ENCODE measurements at places on chromosomes 2 and 18.

DNA sequence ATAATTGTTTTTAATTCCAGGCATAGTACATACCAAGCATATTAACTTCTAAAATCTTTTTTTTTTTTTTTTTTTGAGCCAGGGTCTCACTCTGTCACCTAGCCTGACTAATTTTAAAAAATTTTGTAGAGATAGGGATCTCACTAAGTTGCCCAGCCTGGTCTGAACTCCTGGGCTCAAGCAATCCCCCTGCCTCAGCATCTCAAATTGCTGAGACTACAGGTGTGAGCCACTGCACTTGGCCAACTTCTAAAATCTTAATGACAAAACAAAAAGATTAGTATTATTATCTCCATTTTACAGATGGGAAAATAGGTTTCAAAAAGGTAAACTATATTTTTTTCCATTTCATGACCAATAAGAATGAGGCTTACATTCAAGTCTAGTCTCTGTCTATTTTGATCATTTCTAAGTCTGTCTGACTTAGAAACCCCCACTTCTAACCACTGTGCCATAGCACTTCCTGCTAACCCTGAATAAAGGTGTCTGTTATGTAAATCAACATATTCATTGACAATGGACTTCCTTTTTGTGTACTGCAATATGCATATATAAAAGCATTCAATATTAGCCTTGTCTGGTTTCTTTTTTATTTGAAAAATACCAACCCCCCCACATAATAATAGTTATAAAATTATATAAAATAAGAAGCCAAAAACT, 28.7 kb upstream of the ZEB2 start:
- DNase-seq = no peak

DNA sequence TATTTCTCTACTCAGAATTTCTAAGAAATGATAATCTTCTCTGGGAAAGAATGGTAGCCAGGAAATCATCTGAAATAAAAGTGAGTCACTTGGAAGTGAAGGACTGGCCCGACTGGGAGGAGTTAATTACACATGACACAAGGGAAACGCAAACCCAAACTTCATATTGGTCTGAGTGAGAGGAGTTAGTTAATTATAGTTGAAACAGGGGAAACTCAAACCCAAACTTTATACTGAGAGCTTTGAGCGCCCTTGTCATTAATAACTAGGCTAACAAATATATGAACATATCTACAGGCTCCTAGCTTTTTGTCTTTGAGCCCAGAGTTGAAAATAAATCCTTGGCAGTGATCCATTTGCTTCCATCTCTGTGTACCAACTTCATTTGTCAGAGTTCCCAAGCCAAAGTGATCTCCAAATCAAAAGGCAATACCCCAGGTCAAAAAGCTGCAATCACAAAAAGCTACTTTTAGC, 187.8 kb upstream of the COL3A1 start:
- DNase-seq = no peak

DNA sequence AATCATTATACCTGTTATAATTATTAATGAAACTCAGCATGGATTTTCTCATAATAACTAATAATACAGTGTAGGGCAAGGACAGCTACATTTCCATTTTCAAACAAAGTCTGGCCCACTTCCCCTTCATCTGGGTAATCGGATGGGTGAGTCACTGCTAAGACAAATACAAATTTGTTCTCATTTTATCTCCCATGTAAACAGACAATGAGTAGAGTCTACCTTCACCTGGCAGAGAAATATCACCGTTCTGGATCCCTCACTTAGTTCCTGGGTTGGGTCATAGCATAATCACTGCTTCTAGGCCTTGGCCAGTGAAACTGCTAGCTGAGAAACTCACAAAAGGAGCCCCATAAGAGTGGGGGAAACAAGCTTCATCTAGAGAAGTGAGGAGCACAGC, 9.2 kb downstream of the CNTNAP5 start:
- DNase-seq = no peak

DNA sequence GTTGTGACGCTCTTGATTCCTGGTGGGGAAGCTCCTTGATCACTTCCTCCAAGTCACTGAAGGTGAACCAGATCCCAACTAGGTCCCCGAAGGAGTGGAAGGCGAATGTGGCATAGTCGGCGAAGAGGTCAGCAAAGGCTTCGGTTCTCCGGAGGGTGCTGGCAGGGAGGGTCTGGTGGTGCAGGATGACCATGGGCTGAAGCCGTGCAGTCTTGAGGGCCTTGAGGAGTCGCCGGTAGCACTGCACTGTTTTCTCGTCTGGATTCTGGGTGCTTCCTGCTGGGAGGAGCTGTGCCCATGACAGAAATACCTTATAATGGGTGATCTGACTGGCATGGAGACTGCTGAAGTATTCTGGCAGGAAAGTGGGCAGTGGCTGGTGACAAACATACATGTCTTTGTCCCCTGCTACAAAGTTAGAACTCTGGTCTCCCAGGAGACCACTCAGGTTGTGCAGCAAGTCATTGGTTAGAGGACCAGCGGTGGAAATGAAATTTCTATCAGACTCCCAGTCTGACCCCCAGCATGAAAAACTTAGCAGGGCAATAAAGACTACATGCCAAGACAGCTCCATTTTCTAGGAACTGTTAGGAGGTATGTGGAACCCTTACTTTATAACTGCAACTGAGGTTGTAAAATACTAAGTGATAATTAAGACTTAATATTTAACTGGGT, at the start of gene LCT:
Gene LCT (minus strand): TSS at position 589 of the 675 bp plus-strand sequence. CDS start 15 bp downstream, at position 574.
- DNase-seq = no peak

DNA sequence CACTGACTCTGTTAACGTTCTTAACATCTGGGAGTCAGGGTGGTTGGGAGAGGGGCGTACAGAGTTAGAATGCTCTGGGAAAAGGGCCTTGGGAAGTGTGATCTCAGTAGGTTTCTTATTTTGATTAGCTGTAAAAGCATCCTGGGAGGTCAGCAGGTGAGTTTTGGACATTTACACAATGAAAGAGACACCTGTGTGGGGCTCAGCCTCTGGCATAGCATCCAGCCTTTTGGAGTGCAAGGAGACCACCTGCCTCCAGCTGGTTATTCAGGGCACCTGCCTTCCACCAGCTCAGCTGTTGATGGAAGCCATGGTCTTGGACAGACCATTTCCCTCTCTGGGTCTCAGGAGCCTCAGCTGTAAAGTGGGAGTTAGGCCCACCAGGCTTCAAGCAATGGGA, 49.7 kb downstream of the ACAA2 start:
- DNase-seq = no peak

Data from GF-D8 (cell line).